ENCODE measurements at places on chromosomes 4 and X. TPM values are rescaled to one million over a fixed set of nuclear protein-coding genes. Genes with fewer than 3 reads are reported as not detected.
A peak's percentile ranks its signal among the peaks of the same experiment; 100 is the strongest.

- peak; percentile 87 for DNase-seq
These were observed 531 bp downstream of the DGKQ start for GRCh38 chr4:972651-973424.

- no peak for DNase-seq
These were observed 69.8 kb downstream of the RPS3A start for GRCh38 chr4:151169223-151169622.

Gene SLITRK2
- 0.14 TPM for total RNA-seq

DNA sequence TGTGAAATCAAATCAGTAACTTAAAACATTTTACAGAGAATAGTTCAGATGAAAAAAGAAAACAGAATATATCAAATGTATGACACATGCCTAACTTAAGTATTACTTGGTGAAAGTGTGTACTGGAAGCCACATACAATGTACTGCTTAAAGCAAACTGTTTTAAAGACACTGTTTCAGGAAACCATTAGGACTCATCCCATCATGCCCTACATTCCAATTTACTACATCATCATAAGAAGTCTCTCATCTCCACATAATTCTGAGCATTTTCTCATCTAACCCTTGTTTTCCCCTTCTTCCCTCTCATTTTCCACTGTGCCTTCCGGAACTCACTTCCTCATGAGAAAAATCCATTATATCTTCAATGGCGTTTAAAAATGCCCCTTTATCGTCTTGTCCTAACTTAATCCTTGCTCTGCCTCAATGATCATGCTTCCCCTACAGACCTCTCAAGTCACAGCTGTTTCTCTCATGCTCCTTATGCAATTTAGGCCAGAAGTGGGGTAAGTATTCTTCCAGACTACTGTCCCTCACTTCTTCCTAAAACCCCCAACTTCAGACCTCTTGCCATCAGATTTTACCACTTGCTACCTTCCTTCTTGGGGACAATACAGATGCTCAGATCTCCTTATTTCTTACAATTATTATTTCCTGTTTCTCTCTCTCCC lies 26.8 kb upstream of the FGF5 start:
- DNase-seq = no peak

Gene RNF150
- 2.5 TPM for total RNA-seq

DNA sequence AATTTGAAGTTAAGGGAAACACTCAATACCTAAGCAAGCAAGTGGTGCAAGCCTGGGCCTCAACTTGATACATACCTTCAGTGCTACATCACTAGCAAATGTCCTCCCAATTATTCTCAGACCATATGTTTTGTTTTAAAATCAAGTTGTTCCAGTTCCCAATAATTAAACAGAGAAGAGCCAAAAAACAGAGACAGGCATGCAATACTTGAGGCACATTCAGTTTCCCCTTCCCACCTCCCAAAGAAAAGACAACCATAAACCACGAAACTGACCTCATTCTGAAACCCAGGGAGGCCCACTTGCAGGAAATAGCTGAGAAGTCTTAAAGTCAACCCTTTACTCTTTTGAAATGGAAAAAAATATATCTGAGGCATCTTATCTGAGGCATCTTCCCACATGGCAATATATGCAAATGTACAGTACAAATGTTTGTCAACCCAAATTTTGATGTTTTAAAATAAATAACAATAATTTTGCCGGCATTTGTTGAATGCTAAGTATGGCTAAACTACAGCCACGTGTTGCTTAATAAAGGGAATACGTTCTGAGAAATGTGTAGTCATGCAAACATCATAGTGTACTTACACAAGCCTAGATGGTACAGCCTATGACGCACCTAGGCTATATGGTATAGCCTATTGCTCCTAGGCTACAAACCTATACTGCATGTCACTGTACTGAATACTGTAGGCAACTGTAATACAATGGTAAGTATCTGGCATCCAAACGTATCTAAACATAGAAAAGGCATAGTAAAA lies 147.5 kb downstream of the TSPAN5 start:
- no peak for DNase-seq

- DNase-seq = no peak
These were observed 17.4 kb downstream of the SORCS2 start for GRCh38 chr4:7209699-7210098.

- no peak for DNase-seq
These were observed 5.2 kb upstream of the GK2 start for GRCh38 chr4:79413032-79413885.

DNA sequence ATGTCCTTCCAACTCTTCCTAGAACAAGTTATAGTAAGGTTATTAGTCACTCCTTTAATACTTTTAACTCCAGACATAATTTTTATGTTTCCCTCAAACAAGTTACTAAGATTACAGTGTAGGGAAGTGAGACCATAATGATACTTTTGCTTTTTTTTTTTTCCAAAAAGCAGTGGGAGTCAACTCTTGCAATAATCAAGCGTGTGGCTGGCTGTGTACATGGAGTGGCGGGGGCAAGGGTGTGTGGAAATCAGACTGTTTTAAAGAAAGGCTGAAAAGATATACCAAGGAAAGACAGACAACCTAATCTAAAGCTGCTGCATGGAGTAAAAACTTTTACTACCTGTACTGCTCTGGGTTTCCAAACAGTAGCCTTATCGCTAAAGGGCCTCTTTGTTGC lies 4.1 kb downstream of the NOA1 start:
- DNase-seq = no peak

DNA sequence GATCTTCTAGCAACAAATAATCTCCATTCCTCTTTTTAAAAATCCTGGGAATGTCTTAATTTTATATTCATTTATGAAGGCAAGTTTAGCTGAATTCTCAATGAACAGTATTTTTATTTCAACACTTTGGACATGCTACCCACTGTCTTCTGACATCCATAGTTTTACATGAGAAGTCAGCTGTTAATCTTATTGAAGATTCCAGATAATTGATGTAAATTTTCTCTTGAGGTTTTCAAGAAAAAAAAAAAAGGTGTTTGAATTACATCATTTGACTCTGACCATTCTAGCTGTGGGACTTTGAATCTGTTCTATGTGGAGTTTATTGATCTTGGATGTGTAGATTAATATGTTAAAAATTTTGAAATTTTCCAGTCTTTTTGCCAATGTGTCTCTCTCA lies 28.0 kb downstream of the PDHA2 start:
- no peak for DNase-seq

DNA sequence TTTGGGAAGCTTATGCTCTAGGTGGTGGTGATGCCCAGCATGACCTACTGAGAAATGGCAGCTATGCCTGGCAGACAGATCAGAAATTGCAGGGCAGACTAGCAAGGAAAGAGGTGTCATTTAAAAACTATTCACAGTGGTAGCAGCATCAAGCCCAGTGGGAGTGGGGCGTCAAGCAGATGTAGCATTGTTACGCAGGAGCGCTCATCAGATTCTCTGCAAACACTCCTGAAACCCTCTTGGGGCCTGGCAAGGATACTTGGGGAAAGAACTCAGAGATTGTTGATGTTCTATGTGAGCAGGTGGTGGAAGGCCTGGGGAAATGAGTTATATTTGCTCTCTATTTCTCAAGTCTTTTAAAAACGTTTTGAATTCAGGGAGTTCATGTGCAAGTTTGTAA lies 437.6 kb downstream of the RAPGEF2 start:
- DNase-seq = no peak

GRCh38 chrX:132618810-132619209 lies 130.0 kb upstream of the MBNL3 start:
- no peak for DNase-seq

Gene NXT2
- total RNA-seq = 5.3 TPM

Gene FMR1
- 12.3 TPM for total RNA-seq

- DNase-seq = no peak
These were observed 124.2 kb downstream of the REELD1 start for GRCh38 chr4:146338512-146338911.

DNA sequence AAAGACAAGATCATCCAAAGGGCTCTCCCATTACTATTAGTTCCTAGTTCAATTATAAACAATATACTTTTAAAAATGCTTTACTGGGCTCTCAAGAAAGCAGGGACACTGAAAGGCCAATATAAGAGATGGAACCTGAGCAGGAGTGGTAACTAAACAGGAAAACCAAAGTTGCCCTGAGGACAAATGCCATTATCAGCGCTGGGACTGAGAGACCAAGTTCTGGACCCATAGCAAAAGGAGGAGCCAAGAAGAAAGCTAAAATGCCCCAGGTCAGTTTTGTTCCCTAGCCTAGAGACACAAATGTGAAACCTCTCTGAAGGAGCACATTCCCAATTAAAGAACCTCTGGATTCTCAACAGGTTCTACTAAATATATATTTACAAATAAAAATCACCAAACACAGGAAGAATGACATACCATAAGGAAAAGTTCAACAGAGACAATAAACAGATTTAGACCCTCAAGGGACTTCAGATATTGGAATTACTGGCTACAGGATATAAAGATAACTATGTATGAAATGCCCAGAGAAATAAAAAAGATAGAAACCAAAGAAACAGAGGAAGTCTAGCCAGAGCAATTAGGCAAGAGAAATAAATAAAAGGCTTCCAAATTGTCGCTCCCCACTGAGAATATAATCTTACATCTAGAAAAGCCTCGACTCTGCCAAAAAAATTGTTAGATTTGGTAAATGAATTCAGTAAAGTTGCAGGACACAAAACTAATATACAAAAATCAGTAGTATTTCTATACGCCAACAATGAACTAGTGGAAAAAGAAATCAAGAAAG lies 67.1 kb downstream of the KLHL8 start:
- DNase-seq = no peak

Gene UGT2B7
- 7.6 TPM for total RNA-seq

GRCh38 chr4:44016570-44017421 lies 431.8 kb downstream of the KCTD8 start:
- DNase-seq = no peak

DNA sequence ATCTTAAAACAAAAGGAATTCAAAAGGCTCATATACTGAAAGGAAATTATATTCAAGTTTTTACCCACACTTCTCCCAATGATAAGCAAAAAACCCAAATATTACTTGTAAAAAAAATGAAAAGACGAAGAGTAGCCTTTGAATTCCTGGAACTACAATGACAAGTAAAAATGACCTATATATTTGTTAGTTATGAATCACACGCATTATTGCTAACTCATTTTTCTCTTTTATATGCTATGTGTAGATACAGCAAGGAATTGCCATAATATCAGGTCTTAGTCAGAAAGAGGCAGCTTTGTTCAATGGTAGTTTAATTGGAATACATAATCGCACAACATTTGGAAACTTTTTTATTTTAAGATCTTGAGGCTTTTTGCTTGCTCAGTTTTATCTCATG lies 22.7 kb upstream of the ASB5 start:
- DNase-seq = no peak

Gene DGAT2L6
- not detected for total RNA-seq

DNA sequence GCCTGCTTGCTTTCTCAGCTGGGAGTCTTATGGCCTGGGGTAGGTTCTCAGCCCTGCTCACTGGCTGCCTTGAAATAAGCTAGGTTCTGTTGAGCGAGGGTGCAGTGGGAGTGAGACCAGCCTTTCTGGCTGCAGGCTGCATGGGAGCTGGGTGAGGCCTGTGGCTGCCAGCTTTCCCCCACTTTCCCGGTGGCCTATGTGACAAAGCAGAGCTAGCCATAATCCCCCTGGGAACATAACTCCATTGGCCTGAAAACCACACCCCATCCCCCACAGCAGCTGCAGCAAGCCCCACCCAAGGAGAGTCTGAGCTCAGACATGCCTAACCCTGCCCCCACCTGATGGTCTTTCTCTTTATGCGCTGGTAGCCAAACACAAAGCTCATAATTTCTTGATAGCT lies 118.9 kb downstream of the KLHL4 start:
- no peak for DNase-seq

GRCh38 chr4:178387756-178388155 lies 945.5 kb upstream of the AGA start:
- DNase-seq = no peak

DNA sequence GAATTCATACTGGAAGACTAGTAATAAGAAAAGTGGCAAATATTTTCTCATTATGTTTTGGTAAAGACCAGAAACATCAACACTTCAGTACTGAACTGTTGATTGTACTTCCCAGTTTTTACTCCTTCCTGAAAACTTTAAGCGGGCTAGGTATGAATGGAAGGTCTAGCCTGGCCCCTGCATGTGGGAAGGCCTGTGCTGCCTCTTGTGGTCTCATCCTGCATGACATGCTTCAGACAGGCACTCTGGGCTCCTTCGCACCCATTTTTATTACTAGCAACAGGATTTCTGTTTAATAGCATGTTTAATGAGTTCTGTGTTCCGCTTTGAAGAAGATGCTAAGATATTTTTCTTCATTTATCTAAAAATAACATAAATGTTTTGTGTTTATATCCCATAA lies 279.1 kb downstream of the ANK2 start:
- no peak for DNase-seq

GRCh38 chr4:149531861-149532260 lies 283.8 kb downstream of the IQCM start:
- no peak for DNase-seq

DNA sequence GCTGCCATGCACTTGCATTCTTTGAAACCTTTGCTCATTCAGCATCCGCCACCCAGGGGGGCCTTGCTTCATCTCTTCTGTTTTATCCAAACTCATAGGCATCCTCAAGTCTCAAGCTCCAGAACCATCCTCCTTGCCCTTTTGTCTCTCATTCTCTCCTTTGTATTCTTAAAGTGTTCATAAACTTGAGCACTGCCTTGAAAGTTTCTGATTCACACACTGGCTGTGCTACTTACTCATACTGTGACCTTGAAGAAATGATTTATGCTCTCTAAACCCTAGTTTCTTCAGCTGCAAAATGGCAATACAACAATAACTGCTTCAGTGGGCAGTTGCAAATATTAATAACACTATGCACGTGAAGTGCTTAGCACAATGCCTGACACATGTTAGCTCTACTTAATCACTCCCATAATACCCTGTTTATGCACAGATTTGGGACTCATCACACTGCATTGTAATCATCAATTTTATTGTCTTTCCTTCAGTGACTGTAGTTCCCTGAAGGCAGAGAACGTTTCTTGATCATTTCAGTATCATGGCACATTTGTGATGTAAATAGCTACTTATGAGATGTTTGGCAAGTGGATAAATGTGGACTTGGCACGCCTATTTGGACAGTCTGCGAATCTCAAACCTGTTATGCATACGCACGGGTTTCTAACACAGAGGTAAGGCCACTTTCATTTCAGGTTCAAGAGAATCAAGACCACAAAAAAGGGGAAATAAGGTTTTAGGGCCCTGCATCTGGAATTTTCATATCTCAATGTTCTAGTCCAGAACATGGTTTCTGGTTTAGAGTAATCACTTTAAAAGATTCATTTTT lies 291.0 kb downstream of the LDB2 start:
- DNase-seq = no peak

DNA sequence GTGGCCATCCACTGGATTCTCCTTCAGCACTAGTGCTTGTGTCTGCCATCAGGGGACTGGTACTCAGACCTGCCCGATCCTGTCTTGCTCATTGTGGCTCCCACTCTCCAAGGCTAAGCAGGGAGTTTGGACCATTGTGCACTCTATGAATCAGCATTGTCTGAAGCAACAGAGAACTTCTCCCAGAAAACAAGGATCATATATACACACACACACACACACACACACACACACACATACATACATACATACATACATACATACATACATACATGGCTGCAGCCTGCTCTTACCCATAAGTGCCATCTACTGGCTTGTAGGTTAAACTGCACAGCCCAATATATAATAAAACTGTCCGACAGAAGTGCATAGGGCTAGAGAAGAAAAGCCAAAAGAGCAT lies 345.3 kb upstream of the LCORL start:
- DNase-seq = peak; percentile 12

- DNase-seq = no peak
These were observed 18.4 kb upstream of the MGST2 start for GRCh38 chr4:139647184-139647583.

Data from pancreas (tissue), 10 donors.